ENCODE measurements at places on chromosomes 1 and 21.

DNA sequence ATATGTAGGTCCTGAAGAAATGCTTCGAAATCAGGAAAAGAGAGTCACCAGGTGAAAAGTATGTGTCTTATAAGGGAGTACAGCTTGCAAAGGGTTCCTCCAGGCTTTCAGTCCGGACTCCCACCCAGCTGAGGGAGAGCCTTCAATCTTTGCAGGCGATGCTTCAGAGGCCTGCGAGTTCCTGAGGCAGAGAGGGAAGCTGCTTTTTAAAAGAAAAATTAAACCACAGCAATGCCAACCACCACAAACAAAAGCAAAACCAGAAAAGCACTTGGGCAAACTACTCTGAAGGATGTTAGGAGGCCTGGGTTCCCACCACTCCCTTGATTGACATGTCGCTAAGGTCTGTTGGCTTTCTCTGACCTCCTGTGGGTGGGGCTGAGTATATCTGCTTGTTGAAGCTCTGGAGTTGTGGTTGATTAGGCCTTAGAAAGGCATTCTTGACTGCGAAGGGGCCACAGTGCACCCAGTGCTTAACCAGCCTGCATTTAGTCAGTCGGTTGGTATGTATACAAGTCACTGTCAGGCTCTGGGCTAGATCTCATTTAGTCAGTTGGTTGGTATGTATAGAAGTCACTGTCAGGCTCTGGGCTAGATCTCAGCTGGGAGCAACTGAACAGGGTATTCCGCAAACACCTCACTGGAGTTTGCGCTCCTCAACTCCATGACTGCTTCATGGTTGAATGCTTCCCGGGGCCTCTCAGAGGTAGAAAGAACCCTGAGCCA lies 1.2 kb downstream of the NIPAL3 start:
- no peak for DNase-seq

DNA sequence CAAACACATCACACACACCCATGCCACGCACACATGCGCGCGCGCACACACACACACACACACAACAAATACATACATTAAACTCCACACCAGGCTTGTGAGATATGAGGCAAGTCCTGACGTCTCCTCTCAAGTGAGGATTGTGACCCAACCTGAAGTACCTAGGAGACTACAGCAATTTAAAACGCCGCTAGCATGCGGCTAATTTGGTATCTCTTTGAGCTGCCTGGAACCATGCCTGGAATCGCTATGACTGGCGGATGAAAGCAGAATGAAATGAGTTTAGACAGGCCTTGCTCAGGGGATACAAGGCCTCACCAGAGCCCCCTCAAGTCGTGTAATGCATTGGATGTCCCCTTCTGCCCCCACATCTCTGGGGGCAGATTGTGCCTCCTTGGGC lies 1.6 kb upstream of the RAB7B start:
- DNase-seq = no peak

GRCh38 chr1:105793536-105794146 lies 1262.8 kb upstream of the PRMT6 start:
- DNase-seq = no peak

DNA sequence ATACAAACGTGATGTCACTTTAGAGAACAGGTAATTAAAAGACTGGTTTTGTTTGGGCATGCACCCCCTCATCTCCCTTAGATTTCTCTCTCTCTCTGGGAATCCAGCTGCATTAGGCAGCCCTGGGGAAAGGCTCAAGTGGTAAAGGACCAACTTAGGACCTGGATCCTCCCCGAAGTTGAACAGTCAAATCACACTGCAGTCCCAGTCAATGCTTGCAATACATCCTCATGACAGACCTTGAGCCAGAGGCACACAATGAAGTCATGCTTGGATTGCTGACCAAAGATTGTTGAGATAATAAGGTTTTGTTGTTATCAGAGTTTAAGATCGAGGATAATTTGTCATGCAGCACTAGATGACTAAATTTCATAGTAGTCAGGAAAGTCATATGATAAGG lies 1285.8 kb upstream of the NCAM2 start:
- no peak for DNase-seq

GRCh38 chr1:19872190-19872589 lies 10.0 kb upstream of the OTUD3 start:
- DNase-seq = no peak

- DNase-seq = no peak
Observed at GRCh38 chr1:1162597-1163537, 10.8 kb upstream of the TTLL10 start.

GRCh38 chr21:45011911-45012661 lies 62.3 kb upstream of the ADARB1 start:
- no peak for DNase-seq

GRCh38 chr1:83985048-83985447 lies 13.9 kb downstream of the TTLL7 start:
- DNase-seq = no peak
